ENCODE measurements at places on chromosomes 2 and 18. TPM values are rescaled to one million over a fixed set of nuclear protein-coding genes. Genes with fewer than 3 reads are reported as not detected.

GRCh38 chr18:41842886-41843285 lies 112.1 kb upstream of the PIK3C3 start:
- no peak for ATAC-seq

- no peak for ATAC-seq
Observed at GRCh38 chr2:238863231-238863630, 15.3 kb downstream of the TWIST2 start.

GRCh38 chr2:1605102-1606045 lies 138.9 kb downstream of the PXDN start:
- ATAC-seq = peak; percentile 75

The DSG1 gene
- not detected for total RNA-seq

GRCh38 chr2:85826990-85827878 lies 61.6 kb downstream of the ST3GAL5 start:
- peak; percentile 97 for ATAC-seq

DNA sequence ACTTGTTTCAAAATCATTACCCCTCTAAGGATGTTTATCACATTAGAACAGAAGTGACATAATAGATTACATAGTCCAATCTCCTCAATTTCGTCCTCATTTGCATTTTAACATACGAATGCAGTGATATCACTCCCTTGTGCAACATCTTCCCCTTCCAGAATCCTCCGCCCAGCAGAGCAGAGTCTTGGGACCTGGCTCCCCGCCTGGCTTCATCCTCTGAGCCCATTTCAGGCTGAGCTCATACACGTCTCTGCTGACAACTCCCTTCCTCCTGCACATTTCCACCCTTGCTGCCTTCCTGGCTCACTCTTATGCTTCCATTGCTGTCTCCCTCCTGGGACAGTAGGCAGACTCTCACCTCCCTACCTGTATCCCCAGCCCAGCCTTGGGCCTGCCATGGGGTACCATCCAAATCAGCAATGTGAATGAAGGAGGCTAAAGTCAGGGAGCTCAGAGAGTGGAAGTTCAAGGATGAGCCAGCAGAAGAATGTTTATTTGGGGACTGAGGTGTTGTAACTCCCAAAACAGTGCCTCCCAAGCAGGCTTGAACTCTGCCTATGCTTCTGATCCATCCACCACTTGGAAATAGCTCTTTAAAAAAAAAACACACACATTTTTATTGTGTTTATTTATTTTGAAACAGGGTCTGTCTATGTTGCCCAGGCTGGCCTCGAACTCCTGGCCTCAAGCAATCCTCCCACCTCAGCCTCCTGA lies 165.2 kb downstream of the TMEM200C start:
- no peak for ATAC-seq

The RAB27B gene
- 10.7 TPM for total RNA-seq

DNA sequence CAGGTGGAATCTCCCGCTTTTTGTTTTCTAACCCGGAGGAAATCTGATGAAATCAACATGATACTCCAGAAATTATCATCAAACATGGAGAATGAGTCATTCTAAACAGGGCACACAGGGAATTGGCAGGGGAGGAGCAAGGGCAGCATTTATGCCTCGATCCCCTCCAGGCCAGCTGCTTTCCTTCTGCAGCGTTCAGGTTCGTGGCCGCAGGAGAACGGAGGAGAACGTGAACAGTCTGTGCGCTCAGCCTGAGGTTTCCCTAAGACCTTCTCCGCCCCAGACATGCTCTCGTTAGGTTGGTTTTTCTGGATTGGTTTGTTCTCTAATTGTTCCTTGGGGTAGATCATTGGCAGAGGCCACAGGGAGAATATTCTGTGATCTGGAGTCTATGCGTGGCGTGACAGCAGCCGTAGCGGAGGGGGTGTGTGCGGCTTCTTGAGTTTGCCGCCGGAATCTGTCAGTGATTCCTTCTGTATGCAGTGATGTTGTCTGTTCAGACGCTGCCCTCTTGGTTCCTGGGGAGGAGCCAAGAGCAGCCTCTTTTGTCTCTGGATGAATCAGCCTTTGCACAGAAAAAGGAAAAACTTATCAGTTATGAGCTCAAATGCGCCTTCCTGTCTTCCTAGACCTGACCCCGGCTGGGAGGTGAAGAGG lies 75.9 kb downstream of the SH3BP4 start:
- ATAC-seq = peak; percentile 70

DNA sequence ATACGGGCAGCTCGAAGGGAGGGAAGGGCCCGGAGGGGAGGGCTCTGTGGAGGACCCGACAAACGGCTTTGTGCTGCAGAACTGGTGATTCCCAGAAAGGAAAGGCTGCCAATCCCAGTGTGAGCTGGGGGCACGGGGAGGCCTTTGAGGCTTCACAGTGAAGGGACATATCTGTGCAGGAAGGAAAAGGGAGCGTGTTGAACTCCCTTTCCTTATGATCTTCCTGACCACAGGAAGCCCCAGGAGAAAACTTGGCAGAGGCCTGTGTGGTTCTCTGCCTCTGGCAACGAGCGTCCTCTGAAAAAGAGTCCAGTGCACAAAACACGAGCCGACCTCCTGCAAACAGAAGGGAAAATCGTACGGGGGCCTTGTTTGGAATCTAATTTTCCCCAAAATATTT lies 683.5 kb upstream of the SALL3 start:
- ATAC-seq = no peak

GRCh38 chr2:10778724-10779115 lies 33.9 kb downstream of the PDIA6 start:
- ATAC-seq = no peak

DNA sequence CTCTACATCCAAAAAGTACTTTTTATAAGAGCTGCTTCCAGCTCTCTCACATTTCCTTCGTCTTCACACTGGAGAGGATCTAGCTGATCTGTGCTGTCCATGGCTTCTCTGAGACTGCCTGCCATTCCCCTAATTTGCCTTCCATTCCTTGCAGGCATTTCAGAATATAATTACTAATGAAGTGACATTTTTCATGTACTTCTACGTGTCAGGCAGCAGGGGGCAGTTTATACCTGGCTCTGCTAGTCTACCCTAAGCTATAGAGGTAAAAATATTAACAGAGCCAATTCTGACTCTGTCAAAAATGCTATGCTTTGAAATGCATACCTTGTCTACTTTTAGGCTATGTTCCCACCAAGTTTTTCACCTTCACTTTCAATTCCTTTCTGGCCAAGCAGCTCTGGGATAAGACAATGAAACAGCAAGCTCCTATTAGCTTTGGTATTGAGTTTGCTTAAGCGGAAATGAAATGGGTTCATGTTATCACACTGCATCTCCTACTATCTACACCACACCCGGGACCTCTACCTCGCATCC lies 81.9 kb downstream of the MEP1B start:
- ATAC-seq = peak; percentile 81

DNA sequence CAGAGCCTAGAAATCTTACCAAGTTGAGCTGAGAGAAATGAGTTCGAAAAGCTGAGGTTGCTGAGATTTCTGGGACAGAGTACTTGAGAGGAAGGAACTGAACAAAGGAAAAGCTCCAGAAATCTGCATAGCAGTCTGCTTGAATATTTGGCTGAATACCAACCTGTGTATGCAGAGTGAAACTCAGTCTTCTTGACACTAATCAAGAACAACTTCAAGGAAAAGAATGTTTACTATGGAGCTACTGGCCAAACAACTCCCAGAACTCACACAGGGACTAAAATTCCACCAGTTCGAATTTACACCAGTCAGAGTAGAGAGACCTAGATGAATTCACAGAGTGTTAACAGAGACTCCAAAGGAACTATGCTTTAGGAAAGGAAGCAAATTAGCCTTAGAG lies 66.5 kb downstream of the USP37 start:
- no peak for ATAC-seq

The PTPRM gene
- total RNA-seq = 37.7 TPM

The HOXD4 gene
- 6.6 TPM for total RNA-seq

The SPATA3 gene
- not detected for total RNA-seq

The SLC38A11 gene
- total RNA-seq = not detected
